ENCODE measurements at places on chromosomes 7 and 10.

DNA sequence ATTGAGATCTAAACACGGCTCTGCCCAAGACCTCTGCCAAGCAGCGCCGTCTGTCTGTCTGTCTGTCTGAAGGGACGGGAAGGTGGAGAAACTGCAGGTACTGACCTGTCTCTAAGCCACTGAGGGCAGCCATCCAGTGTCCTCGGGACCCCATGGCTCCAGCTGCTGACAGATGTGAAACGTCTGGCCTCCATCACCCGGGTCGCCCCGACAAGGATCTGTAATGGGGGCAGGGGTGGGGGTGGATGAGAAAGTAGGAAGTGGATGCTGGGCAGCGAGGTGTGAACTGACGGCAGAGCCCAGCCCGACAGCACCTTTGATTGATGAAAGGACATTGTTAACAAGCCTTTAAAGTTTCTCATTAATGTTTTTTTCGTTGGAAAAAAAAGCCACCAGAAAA is 193.1 kb downstream of the EBF3 start:
- no peak for DNase-seq

DNA sequence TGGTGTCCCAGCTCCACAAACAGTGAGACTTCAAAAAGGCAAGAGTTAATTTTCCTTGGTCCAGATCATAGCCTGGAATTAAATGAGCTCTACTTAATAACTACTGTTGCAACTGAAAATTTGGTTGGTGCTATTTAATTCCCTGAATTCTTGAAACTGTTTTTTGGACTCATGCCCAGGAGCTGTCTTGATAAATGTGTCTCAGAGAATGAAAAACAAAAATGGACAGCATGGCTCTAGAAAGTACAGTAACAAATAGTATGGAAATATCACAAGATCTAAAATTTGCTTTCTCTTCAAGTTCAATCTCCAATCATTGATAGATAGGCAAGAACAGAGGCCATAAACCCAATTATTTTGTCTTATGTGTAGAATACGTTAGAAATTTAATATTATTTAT is 42.5 kb downstream of the CCDC71L start:
- no peak for DNase-seq

DNA sequence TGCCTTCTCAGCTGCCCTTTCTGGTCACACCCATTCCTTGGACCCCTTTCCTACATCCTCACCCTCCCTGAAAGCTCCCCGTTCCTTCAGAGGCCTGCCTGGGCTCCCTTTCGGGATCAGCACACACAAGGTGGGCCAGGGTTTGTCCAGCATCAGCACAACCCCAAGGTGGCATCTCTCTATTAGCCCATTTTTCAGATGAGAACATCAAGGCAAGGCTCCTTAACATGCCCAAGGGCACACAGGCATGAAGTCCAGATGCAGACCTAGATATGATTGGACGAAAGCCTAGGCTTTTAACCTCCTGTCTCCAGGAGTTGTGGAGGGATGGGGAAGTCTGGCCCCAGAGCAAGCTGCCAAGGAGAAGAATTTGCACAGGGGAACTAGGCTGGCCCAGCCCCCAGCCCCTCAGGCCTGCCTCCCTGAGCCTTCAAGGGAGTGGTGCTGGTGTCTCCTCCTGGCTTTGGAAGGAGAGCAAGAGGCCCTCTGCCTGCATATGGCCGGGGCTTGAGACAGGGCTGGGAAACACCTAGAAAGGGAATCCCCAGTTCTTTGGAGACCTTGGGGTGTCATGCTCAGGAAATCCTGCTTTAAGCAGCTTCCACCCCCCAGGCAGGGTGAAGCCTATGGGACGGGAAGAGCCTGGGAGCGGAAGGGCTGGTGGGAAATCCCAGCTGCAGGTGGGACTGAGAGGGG is 9.0 kb upstream of the VSIR start:
- no peak for DNase-seq

- DNase-seq: no peak
Observed at GRCh38 chr7:42677751-42678699, 233.8 kb downstream of the C7orf25 start.

- no peak for DNase-seq
Observed at GRCh38 chr7:15086862-15087261, 184.3 kb upstream of the DGKB start.

- peak; percentile 25 for DNase-seq
Observed at GRCh38 chr10:72316748-72317435, 37.8 kb downstream of the DNAJB12 start.

- no peak for DNase-seq
Observed at GRCh38 chr10:126042354-126042753, 146.0 kb downstream of the FANK1 start.

DNA sequence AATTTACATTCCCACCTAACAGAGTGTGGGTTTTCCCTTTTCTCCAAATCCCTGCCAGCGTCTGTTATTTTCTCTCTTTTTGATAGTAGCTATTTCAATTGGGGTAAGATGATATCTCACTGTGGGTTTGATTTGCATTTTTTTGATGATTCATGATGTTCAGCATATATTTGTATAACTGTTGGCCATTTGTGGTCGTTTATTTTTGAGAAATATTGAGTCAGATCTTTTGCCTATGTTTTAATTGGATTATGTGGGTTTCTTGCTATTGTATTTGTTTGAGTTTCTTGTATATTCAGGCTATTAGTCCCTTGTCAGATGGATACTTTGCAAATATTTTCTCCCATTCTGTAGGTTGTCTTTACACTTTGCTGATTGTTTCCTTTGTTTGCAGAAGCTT is 193.8 kb downstream of the ABCA13 start:
- no peak for DNase-seq

DNA sequence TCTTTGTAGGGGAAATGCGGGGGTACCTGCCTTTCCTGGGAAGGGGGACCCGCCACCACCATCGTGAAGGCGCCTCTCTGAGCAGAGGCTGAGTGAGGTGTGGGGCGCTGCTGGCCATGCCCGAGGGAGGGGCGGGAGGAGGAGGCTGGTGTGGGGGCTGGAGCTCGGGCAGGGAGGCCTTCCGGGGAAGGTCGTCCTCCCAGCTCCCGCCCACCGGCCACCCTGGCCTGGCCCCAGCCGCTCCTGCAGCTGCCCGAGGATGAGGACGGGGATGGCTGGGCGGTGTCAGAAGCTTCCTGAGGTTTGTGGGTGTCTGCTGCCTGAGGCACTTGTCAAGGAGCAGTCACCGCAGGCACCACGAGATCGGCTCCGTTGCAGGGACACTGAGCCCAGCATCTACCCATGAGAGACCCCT is 11.4 kb downstream of the PWWP2B start:
- no peak for DNase-seq

GRCh38 chr10:73209705-73210104 is 37.4 kb downstream of the DNAJC9 start:
- DNase-seq: no peak

GRCh38 chr7:24715661-24716479 is 41.4 kb downstream of the GSDME start:
- DNase-seq: no peak

- no peak for DNase-seq
Observed at GRCh38 chr7:128106821-128107220, 75.6 kb upstream of the LRRC4 start.

- DNase-seq: no peak
Observed at GRCh38 chr10:12512332-12513002, 163.1 kb downstream of the CAMK1D start.

GRCh38 chr10:104683567-104683966 is 42.5 kb downstream of the SORCS3 start:
- DNase-seq: no peak

DNA sequence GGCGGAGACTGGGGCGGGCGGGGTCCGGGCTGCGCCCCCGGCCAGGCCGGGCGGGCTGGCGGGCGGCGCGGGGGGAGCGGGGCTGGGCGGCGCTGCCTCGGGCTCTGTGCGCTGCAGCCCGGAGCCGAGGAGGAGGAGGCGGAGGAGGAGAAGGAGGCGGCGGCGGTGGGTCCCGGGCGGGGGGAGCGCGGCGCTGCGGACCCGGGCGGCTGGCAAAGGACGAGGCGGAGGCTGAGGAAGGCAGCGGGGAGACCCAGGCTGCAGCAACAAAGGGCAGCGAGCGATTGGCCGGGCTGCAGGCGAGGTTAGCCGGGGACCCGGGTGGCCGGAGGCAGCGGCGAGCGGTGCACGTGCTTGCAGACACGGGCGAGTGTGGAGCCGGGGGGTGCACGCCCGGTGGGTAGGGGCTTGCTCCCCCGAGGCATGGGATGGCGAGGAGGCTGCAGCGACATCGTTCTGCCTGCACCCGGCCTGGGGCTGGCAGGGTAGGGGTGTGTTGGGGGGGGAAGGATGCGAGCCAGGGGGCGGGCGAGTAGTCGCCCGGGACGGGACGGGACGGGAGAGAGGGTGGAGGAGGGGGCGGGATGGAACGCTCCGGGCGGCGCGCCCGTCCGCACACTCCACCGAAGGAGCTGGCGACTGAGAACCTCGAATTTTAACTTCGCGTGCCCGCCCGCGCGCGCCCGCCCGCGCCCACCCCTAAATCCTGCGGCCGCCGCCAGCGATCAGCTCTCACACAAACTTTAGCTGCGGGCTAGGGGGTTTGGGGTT is 844 bp upstream of the KAT6B start:
- peak; percentile 58 for DNase-seq

GRCh38 chr10:73843261-73843660 is 31.1 kb downstream of the CAMK2G start:
- no peak for DNase-seq

DNA sequence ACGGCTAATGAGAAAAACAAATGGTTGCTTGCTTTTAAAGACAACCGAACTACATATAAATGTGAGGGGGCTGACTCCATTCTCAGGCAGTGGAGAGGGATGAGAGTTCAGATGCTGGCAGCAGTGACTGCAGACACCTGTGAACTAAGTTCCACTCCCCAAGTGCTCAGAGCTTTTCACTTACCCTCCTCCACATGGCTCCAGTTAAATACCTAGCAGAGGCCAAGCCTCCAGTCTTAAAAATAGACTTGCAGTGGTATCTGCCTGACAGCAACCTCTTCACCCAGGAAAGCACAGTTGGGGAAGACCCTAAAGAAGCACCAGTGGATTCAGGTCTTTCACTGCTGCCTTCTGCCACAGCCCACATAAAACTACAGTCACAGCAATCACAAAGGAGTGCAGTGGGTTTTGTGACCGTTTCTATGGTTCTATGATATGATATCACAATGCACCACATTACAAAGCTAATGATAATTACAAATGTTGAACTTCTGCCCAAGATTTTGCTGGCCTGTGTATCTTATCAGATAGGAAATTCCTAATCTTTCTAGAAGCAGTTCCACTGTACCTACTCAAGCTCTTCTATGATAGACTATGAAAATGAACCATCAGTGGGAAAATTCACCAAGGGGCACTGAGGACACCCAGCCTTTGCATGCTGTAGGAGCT is 3.3 kb upstream of the ABLIM1 start:
- DNase-seq: no peak

DNA sequence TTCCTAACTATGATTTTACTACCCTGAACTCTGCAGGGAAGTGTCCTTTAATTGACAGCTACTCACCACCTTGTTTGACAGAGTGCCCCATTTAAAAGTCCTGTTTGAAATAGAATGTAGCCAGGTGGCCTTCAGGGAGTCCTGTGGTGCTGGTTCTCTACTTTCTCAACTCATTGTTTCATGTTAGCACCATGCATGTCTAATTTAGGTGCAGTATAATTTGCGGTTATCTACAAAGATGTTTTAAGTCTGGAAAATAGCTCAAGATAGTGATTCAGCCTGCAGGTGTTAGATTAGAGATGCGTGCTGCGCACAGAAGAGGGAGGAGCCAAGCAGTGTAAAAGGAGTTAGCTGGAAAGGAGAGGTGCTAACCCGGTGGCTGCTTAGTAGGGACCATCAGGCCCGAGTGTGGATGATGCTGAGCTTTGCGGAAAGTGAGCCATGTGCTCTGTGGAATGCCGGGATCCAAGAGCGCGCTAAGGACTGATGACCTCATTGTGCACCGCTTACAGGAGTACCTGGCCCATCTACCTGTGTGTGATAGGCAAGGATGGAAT is 1.2 kb downstream of the CCM2 start:
- DNase-seq: peak; percentile 69

GRCh38 chr7:103867874-103868273 is 121.6 kb downstream of the RELN start:
- DNase-seq: no peak

- DNase-seq: no peak
Observed at GRCh38 chr10:133129859-133130495, 30.0 kb upstream of the KNDC1 start.

DNA sequence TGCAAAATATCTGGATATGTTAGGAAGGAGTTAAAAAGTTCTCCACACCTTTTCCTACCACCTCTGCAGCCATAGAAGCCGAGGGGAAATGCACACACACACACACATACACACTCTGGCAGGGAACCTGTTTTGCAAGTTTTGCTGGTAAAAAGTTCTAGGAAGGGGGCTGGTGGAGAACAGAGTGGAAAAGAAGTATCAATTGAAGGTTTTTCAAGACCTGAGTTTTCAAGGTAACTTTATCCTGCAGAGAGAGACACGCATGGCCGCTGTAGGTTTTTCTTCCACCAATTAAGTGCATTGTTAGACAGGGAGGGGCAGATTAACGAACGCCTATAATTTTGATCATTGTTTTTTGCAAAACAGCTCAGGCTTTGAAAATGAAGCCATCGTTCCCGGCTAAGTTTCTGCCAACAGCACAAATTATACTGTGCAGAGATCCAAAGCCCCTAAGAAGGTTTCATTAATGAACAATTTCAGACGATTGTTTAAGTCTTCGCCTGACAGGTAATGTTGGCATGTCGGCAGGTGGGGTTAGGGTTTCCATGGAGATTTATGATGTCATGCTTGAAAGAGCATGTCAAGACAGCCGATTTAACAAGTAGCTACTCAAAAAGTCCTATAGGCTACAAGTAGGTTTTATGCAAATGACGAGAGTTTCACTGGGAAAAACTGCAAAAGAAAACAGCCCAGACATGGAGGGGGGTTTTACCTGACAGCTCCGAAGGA is 29.7 kb downstream of the KIAA1217 start:
- no peak for DNase-seq

GRCh38 chr10:1177936-1178335 is 121.8 kb downstream of the WDR37 start:
- DNase-seq: no peak

GRCh38 chr7:89283302-89283701 is 487.8 kb upstream of the TEX47 start:
- no peak for DNase-seq

DNA sequence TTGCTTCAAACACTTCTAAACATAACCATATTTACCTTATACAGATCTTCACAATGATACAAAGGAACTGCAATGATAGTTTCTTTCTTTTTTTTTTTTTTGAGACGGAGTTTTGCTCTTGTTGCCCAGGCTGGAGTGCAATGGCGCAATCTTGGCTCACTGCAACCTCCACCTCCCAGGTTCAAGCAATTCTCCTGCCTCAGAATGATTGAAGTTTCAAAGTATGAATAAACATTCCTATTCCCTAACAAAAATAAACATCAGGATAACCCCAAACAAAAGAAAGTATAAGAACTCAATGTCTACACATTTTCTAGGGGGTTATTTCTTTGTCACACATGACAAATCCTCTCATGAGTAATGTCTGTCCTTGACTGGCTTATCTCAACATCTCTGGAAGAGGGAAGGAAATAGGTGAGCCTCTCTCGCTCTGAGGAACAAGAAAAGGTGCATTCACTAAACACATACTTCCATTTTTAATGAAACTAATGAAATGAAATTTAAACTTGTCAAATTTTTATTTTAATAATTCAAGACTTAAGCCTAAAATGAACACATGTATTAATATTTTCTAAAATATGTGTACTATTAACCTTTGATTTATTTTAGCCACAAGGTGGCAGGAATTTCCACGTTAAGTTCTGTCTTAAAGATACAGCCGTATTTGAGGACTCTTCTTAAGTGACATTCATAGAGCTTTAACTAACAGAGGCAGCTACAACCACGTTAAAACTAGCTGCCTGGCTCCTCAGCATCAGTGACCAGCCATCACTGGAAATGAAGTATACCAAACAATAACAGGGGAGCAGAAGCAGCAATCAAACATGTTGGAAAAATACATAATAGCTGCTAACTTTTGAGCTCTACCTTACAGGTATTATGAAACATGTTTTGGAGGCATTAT is 58.3 kb downstream of the MALSU1 start:
- DNase-seq: no peak
